ENCODE measurements at places on chromosomes 2 and 18.

- no peak for DNase-seq
Observed at GRCh38 chr2:102126169-102126568, 16.4 kb upstream of the IL1R1 start.

- no peak for DNase-seq
Observed at GRCh38 chr2:128465246-128466170, 146.8 kb upstream of the HS6ST1 start.

- no peak for DNase-seq
Observed at GRCh38 chr2:12766421-12766879, 49.7 kb downstream of the TRIB2 start.

GRCh38 chr2:142892715-142893114 lies 15.3 kb downstream of the KYNU start:
- no peak for DNase-seq

DNA sequence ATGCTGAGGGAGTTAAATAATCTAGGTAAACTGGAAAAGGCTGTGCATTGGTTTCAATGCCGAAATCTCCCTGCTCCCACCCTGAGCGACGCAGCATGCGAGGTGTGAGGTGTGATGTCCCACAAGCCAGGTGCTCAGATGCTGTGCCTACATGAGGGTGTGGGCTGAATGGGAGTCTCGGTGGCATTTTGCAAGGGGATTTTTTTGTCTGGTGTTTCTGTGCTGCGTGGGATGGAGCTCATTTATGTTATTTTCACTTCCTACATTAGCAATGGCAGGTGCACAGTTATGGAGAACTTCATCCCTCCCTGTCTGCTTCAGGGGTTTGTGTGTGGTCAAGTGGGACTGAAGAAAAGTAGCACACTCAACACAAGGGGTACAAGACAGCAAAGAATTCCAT lies 110.2 kb upstream of the CCDC68 start:
- DNase-seq: no peak

- no peak for DNase-seq
Observed at GRCh38 chr2:192215096-192215877, 20.6 kb upstream of the TMEFF2 start.

DNA sequence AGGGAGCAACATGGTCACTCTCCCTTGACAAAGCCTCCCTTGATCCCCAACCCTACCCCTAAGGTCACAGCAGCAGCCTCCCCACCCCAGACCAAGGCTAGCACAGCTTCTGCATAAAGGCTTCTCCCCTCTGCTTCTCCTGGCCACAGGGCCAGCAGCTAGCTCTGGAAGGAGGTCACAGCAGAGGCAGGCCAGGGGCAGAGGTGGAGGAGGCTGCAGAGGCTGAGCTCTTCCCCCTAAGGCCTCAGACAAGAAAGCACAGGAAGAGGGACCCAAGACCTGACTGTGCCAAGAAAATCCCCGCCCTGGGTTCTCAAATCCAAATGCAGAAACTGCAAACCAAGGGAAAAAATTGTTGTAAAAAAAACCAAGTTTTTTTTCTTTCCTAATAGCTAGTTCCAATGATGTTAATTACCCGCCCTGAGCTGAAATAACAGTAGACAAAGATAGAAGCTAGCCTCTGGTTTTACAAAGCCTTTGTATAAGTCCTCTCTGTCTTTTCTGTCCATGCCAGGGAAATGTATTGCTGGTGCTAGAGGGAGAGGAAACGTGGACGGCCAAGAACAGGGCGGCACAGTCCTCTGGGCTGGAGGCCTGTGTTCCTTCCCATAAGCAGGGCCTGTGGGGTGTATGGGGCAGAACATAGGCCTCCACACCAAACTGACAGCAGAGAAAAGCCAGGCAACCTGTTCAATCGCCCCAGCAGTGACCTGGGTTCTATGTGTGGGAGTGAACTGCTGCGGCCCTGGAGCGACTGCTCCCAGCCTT lies 79.5 kb downstream of the POLR1A start:
- no peak for DNase-seq

- no peak for DNase-seq
Observed at GRCh38 chr2:121828281-121828731, 72.9 kb downstream of the TSN start.

- no peak for DNase-seq
Observed at GRCh38 chr2:35503738-35504199, 851.8 kb upstream of the CRIM1 start.

DNA sequence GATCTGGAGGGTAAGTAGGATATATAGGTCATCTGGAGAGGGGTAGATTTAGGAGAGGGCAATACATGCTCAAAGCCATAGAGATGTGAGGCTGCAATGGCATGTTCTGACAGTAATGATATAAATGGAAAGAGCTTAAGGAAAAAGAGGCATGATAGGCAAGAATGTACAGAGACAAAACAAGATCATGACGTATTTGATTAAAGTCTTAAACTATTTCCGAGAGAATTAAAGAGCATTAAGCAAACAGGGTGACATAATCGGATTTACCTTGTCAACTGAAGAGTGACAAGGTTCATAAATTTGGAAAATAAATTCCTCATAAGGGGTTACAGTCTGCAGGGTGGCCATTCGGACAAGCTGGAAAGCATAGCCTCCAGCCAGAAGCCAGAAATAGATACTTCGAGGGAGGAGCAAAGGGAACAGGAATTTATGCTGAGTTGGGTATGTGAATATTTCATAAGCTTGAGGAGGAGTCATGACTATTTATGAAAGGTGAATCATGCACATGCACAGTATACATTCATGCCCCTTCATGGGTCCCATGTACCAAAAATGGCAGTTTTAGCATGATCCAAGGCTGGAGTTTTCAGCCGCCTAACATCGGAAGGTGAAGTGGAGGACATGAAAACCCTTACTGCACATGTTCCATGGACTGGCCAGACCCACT lies 396.2 kb upstream of the VWC2L start:
- no peak for DNase-seq

DNA sequence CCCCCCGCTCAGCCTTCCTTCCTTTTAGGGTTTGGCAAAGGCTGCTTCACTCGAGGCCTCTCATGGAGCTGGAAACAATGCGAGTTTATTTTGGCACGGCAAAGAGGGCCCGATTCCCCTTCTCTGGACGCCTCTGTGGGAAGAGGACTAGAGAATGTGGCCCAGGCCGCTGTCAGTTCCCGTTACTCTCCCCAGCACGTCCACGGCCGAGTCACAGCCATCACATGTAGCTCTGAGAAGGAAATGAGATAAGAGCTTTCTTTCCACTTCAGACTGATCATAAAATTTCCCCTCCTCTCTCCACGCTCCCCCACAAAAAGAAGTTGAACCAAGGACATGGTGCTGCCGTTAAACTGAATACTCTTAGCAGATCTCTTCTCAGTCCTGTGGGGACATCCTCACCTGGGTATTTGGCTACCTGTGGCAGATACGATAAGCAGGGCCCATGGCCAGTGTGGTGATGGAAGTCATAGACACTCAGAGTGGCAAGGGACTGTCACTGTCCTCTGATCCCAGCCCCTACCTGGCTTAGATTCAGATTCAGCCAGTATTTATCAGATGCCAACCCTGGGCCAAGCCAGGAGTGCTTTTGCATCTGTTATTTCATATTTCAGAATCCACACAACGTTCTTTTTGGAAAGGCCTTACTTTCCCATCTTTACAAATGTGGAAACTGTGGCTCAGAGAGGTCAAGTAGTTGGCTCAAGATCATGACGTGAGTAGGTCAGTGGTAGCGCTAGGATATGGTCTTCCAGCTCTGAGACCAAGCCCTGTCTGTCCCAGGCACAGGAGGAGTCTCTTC lies 101.2 kb downstream of the MCFD2 start:
- no peak for DNase-seq

GRCh38 chr2:219430633-219431615 lies 3.7 kb upstream of the SPEG start:
- no peak for DNase-seq

DNA sequence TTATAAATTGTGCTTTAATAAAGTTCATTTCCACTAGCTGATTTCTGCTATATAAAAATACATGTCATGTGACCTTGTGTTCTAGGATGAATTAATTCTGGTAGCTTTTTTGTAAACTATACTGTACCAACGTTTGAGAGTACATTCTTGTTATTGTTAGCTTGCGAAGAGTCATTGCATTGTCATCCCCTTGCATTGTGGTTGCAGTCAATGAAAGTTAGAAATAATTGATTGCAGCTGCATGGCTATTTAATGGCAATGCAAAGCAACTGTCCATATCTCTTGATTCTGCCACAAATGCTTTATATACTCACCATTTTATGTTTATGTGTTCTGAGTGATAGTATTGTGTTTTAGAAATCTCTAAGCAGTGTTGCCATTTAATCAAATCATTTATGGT lies 91.6 kb downstream of the ZNF407 start:
- no peak for DNase-seq

DNA sequence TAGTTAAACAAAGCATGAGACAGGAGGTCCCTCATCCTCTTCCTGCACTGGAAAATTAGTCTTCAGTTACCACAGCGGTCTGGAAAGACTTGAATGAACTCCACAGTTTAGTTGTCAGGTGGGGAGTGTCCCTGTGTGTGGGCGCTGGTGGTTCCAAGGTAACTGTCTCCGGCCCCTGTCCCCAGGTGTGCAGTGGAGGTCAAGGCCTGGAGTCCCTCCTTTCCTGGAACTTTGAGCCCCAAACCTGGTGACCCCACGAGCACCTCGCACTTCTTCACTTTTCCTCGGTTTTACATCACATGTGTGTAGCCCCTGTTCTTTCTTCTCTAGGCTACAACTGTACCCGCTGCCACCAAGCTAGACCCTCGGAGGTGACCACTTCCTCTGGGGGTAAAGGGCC lies 28.0 kb upstream of the INHBB start:
- DNase-seq: no peak

DNA sequence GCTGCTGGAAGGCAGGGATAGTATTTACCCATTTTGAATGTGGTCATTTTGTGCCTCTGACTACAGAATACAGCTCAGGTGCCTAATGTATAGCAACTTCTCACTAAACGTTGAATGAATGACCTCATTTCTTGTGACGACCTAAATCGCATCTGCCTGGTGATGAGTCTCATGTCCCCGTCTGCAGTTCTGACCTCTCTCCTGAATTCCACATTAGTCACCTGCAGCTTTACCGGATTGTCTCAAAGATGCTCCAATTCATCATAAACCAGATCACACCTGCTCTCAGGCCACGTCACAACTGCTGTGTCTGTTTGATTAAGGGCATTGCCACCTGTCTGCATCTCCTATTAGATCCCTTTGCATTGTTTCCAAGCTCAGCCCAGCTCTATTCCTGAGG lies 133.6 kb upstream of the MYT1L start:
- no peak for DNase-seq

DNA sequence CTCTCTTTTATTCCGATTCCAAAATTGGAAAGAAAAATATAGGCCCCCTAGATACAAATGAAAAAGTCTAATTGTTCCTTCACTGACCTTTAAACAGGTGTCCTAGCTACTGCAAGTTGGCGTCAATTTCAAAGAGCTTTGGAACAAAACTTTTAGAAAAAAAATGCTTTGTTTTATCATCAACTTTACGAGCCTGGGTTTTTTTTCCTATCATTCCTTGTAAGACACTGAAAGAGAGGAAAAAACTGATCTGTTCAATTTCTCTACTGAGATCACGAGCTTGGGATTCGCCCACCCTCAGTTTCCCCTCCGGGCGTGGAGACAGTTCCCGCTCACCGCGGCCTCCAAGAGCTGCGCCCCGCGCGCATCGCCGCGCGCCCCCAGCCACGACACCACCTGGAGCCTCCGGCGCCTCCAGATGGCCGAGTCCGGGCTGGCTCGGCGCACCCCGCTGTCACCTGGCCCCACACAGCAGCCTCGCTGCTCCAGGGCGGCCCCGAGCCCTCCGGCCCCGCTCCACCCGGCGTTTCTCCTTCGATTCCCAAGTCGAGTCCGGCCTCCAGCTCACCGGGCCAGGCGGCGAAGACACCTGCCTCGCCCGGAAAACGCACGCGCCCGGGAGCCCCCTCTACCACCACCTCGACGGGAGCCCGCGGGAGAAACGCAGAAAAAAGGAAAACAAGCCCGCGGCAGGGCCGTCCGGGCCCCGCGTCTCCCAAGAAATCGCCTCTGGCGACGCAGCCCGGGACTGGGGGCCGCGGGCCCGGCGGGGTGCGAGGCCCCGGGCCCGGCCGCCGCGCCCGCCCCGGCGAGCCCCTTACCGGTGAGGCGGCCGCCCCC lies 656 bp downstream of the TBC1D8 start:
- DNase-seq: no peak

GRCh38 chr18:51563396-51563795 lies 365.9 kb upstream of the MEX3C start:
- no peak for DNase-seq

DNA sequence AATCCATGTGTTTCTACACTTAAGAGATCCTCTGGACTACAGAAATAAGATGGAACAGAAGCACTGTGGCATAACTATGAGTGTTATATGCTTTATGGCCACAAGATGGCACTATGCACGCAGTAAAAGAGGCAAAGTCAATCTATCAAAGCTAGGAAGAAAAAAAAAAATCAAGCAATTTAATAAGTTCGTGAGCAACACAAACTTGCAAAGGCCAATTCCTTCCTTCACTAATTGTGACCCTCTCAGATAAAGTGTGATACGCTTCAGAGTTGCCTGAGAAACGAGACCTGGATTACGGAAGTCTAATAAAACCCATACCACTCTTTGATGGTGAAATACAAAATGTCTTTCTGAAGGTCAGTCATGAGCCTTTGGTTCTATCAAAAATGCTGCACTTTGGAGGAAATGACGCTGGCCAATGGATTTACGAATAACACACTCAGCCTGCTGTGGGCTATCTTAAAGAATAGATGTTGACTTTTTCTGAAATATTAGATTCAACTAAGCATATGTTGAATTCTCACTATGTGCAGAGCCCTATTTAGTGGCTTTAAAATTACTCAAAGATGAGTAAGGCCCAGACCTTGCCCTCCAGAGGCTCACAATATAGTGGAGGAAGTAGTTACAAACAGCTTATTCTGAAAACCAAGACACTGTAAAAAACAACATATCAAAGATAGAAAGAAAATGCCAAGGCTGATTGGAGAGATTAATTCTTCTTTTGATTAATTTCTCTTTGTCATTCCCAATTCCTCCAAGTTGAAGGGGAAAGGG lies 35.5 kb upstream of the TTR start:
- DNase-seq: no peak

GRCh38 chr2:122363885-122364284 lies 608.4 kb downstream of the TSN start:
- DNase-seq: no peak

GRCh38 chr2:203340791-203341487 lies 12.7 kb downstream of the ABI2 start:
- DNase-seq: no peak

GRCh38 chr2:227880460-227880859 lies 9.0 kb downstream of the DAW1 start:
- no peak for DNase-seq

- no peak for DNase-seq
Observed at GRCh38 chr2:149741646-149742045, 154.1 kb upstream of the MMADHC start.

GRCh38 chr2:164831887-164832286 lies 9.7 kb downstream of the COBLL1 start:
- DNase-seq: no peak

DNA sequence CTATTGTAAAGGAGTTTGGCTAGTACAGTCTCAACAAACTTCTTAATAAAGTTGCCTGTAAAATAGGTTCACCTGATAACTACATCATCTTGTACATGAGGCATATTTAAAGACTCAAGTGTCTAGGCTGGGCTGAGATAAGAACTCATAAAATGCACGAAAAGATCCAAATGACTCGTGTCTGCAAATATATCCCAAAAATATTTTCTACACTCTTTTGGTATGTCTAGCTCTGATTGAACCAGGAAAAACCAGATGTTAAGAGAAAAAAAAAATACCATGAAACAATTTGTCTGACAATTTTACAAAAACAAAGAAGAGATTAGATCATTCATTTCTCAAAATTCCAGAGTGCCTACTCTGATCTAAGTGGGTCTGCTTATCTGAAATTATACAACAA lies 166.9 kb upstream of the OSR1 start:
- no peak for DNase-seq

- no peak for DNase-seq
Observed at GRCh38 chr2:233153146-233153798, 93.1 kb downstream of the INPP5D start.
